Keratinocyte (primary cell): ENCODE measurements at places on chromosomes 1 and 21.

DNA sequence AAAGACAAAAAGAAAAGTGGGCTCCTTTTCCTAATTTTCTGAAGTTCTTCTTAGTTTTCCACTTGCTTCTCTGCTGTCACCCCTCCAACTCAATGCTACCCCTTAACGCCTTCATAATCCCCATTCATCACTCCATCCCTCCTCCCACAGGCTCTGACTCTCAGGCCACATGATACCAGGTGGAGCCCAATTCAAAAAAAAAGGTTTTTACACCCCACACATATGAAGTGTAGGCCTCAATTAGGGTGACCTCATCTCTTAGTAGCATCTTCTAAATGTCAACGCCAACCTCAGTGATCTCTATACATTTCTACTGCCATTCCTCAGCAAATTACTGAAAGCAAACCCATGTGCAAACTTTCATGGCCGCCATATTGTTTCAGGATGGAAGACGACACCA lies 6.4 kb downstream of the SSBP3 start:
- DNase-seq, result no peak

DNA sequence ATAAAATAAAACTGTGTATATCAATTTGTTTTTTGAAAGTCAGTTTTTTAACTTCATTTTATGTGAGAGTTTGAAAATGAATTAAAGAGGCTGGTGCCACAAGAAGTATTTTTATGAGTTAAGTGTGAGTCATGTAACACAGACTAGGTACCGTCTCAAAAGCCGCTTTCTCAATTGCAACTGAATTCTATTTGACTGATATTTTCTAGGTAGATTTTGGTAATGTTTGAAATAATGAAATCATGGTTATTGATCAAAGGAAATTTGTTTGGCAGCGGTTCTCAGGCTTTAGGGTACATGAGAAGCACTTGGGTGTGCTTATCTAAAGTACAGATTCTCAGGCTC lies 4.6 kb downstream of the SNX27 start:
- DNase-seq, result no peak

GRCh38 chr1:47441450-47442106 lies 3.7 kb downstream of the FOXD2 start:
- no peak for DNase-seq

DNA sequence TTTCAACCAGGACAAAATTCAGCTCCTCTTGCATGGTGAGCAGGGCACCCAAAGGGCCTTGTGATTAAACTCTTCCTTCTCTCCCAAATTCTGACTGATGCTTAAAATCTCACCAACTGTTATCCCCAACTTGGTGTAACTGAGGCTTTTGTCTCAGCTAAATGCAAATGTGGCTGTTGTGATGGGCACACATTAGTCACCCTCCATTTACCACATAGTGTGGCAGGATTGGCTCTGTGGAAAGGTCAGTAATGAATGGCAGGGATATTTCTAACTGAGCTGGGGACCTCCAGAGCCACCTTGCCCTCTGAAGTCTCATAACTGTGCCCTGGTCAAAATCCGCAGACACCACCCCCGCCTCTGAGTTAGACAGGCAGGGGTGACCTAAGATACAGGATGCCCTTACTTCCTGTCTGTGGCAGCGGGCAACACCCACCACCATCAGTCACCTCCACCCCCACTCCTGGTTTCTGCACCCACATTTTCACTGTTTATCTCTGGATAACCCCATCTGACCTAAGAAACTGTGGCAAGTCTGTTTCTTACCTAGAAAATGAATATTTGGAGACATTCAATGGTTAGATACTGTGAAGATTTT lies 25.4 kb upstream of the RGS16 start:
- no peak for DNase-seq

- no peak for DNase-seq
Measured at GRCh38 chr1:68438310-68438709, 11.4 kb downstream of the RPE65 start.

DNA sequence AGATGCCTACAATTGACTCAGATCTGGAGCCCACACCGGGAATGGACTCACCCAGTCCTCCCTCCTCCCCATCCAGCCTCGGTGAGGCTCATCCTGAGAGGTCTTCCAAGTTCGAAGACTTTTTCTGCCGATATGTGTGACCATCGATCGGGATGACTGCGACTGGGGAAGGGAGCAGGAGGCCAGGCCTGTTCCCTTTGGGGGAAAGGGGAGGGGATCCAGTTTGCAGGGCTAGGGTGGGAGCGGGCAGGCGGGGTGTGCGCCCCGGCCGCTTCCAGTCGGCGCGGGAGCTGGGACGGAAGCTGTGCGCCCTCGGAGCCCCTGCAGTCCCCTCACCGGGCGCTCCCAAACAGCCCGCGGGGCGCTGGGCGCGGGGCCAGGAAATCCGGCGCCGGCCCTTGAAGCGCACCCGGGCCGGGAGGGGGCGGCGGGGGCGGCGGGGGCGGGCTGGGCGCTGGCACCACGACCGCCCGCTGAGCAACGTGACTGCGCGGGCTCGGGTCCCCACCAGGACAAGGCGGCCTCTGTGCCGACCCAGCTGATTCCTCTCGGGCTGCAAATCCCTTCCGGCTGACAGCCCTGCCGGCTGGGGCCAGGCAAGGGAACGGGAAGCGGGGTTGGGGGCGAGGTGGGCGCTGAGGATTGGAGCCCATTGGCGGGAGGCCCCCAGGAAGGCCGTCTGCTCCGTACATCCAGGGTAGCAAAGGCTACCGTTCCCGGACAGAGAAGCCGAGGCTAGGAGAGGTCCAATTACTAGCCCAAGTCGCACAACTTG lies 103.9 kb downstream of the EBNA1BP2 start:
- no peak for DNase-seq

DNA sequence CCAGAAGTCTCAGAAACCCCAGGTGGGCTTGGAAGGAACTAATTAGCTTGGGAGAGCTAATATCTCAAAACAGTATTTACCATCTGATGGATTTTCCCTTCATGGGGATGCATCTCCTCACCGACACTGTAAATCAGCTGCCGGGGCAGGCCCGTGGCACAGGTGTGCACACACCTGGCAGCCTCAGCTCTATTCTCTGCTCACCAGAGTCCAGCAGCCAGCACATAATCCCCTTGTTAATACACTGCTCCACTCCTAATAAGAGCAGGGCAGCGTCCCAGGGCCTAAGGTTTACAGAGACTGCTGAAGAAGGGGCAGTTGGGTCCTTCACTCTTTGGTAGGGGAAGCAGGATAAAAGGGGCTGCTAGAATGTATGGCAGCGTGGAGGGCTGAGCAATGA lies 200.0 kb downstream of the TOMM20 start:
- DNase-seq, result no peak

- no peak for DNase-seq
Measured at GRCh38 chr21:16342932-16343331, 613.1 kb downstream of the USP25 start.

- DNase-seq, result no peak
Measured at GRCh38 chr1:202397256-202397655, 48.8 kb downstream of the PPP1R12B start.
